Caco-2 (cell line): ENCODE measurements at places on chromosomes 2 and 18.

GRCh38 chr2:85890522-85891176 is 1.9 kb upstream of the ST3GAL5 start:
- no peak for DNase-seq

GRCh38 chr2:226953826-226954225 is 118.0 kb downstream of the RHBDD1 start:
- DNase-seq: no peak

DNA sequence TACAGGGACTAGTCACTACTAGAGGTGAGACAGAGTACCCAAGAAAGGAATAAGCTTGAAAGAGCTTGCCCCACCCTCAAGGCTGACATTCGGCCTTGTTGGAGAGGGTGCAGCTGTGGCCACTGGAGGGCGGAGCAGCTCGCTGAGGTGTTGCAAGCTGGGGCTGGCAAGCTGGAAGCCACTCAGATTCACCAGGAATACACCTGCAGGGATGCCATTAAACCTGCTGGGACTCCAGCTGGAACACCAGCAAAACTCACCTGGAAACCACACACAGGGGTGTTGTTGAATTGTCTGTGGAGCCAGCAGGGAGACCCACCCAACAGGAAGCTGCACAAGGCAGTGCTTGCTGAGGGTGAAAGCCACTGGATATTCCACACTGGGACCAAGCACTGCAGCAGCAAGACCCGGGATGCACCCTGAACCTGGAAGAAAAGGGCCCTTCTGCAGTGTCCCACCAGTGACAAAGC is 26.1 kb downstream of the KCTD18 start:
- DNase-seq: peak; percentile 78

DNA sequence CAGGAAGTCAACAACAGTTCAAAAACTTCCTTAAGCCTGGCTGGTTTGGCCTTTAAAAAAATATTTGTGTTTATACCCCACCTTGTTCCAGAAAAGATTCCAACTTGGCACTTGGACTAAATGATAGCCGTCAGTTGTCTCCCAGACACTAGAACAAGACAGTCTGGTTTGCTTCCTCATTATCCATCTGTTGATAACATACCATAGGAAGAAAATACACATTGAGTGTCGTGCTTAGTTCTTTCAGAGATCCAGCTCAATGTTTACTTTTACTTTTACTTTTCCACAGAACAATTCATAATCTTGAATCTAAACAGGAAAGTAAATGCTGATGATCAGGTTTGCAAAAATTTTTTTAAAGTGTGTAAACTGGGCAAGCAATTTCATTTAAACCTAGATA is 2.4 kb upstream of the VPS54 start:
- DNase-seq: peak; percentile 23

DNA sequence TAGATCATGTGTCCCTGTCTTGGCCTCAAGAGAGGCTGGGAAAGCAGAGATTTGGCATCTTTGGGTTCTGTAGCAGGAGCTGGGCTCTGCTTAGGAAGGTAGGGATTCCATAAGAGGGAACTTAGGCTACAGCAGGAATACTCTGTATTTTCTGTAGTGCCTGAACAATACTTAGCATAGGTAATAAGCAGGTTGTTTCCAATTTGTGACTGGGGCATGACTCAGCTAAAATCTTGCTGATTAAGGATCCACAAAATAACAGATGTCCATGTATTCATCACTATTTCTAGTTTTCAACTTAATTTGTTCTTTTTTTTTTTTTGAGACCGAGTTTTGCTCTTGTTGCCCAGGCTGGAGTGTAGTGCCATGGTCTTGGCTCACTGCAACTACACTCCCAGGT is 68.5 kb downstream of the SMAD4 start:
- no peak for DNase-seq

GRCh38 chr18:10444314-10445006 is 10.0 kb upstream of the APCDD1 start:
- no peak for DNase-seq

GRCh38 chr2:65666156-65666725 is 233.8 kb upstream of the SPRED2 start:
- no peak for DNase-seq

DNA sequence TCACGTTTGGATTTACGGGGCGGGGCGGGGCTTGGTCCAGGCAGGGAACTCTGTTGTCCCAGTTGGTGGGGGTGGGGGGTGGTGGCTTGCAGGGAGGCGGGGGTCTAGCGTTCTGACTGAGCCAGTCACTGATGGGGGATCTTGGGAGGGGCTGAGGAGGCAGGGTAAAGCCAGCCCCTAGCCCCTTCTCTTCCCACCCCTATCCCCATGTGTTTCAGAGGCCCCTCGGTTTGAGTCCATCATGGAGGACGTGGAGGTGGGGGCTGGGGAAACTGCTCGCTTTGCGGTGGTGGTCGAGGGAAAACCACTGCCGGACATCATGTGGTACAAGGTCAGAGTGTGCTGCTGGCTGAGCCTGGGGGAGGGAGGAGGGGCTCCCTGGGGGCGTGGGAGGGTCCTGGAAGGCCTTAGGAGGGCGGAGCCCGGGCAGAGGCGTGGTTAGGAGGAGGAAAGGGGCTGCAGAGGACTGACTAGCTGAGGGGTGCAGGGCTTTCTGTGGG is 22.0 kb upstream of the GMPPA start:
- no peak for DNase-seq

DNA sequence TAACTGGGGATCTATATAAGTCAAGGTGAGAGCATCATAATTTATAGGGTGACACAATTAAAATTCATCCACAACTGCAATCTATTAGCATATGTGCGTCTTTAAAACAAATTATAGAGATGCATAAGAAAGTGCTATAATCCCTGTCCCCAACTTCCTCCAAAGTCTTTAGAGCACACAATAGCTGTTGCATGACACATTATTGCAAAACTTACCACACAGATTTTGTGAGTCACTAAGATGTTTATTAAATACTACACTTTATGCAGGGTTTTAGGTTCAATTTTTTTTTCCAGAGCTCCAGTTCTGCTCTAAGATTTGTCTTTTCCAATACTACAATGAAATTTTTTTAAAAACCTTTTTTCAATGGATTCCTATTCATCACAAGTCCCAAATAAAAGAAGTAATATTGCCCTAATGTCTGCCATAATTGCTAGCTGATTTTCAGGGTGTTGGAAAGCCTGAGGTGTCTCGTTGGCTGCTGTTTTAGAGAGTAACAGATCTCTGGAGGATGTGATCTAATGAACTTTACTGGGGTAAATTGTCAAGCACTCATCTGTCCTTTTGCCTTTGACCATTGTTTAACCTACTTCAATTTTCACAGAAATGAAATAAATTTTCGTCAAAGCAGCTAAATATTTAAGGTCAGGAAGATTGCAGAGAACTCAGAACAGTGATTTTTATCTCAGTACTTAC is 250.5 kb upstream of the NETO1 start:
- no peak for DNase-seq

DNA sequence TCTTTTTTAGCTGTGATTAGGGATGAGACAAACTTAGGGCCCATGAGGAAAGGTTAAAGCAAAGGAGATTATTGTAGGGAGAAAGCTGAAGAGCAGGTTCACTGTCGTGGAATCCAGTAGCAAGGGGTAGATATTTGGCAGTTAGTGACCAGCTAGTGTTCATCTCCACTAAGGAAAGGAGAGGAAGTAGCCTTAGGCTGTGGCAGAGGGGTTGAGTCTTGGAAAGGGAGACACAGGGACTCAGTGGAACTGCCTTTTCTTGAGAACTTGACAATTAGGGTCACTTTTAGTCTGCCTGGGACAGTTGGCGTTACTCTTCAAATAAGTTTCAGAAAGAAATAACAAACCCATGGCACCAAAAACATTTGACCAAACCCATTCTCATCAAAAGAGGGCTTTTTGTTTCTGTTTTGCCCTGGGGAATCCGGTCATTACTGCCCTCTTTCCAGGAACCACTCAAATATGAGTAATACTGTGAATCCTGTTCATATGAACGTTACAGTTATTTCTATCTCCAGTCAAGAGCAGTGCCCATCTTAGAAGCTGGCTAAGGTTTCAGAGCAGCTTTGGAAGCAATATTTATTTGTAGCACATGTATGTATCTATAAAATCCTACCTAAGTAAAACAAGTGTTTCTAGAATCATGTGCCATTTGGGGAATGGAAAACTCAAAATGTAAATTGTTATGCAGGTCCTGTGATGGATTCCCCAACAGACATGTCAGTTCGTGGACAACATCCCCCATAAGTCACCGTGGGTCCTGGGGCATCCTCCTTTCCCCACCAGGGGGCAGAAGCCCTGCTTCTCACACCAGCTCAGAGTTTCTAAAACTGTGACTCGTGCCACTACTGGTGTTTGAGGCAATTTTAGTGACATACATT is 77.3 kb upstream of the PHLPP1 start:
- no peak for DNase-seq

- DNase-seq: no peak
Observed at GRCh38 chr2:173017646-173018420, 57.8 kb upstream of the MAP3K20 start.

GRCh38 chr2:240957656-240958365 is 40.6 kb upstream of the SNED1 start:
- DNase-seq: no peak

DNA sequence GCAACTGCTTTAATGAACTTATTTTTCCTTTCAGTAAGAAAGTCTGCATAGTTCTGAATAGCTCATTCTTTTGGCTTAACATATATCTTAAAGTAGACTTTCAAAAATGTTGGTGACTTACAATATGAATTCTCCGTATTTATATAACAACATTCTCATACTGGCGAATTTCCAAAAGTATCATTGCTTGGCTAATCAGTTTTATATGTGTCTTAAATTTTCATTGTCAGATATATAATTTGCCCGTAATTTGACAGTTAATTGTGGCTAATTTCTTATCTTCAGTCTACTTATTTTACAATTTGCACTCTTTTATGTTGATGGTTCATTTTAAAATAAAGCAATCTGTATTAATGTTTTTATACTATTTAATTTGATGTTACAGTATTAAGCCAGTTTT is 144.9 kb downstream of the ATP9B start:
- DNase-seq: no peak

GRCh38 chr2:179181002-179181401 is 83.6 kb downstream of the SESTD1 start:
- no peak for DNase-seq

- DNase-seq: no peak
Observed at GRCh38 chr2:214747992-214748391, 61.5 kb downstream of the BARD1 start.

- no peak for DNase-seq
Observed at GRCh38 chr18:50301074-50301473, 13.6 kb upstream of the CXXC1 start.

- DNase-seq: no peak
Observed at GRCh38 chr2:85511008-85511811, 27.8 kb upstream of the MAT2A start.

- DNase-seq: no peak
Observed at GRCh38 chr2:60311524-60311923, 241.9 kb downstream of the BCL11A start.

GRCh38 chr18:26821181-26821580 is 44.3 kb downstream of the AQP4 start:
- no peak for DNase-seq

DNA sequence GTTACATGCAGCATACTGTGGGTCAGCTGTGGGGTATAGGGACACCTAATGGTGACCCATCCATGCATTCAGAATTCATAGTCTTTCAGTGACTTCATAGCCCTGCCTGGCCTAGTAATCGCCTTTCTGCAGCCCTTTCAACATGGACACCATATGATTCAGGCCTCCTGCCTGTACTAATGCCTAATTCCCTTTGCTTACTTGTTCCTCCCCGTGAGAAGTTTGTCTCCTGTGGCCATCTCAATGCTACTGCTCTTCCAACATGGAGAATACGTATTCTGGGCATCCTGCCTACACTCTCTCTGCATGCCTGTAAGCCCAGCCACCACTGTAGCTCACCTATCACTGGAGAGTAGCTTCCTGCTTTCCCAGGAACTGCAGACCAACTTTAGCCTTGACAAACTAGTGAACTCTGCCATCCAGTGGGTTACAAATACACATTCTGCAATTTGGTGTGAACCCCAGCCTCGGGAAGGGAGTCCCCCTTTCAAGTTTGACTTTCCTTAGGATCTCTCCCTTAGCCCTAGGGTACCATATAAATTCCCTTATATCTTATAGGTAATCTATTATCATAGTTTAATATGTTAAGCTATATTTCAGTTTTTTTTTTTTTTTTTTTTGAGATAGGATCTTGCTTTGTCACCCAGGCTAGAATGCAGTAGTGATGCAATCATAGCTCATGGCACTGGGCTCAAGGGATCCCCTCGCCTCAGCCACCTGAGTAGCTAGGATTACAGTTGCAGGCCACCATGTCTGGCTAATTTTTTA is 22.3 kb downstream of the M1AP start:
- DNase-seq: no peak

- DNase-seq: no peak
Observed at GRCh38 chr2:239819974-239820555, 205.1 kb downstream of the NDUFA10 start.

GRCh38 chr2:31202041-31202440 is 15.3 kb downstream of the CAPN14 start:
- no peak for DNase-seq

DNA sequence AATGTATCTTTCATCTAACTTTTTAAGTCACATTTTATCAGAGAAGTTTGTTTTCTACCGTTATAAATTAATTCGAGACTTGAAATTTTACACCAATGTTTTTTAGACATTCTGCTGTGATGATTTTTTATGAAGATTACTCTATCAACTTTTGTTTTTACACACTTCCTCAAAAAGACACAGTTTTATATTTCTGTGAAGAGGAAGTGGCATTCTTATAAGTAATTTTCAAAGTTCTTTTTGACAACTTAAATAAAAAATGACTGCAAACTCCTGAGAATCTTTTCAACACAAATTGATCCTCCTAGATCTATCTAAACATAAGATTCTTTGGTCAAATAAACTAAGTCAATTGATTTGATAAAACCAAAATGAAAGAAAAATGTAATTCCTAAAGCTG is 13.7 kb downstream of the ANKRD44 start:
- DNase-seq: no peak

- DNase-seq: no peak
Observed at GRCh38 chr18:24490539-24490938, 30.1 kb downstream of the HRH4 start.
